Stimulated activated CD4-positive, alpha-beta T cell treated with anti-CD3 and anti-CD28 coated beads, Interleukin-15, amount 100 ng/mL, for 1 hour (primary cell): ENCODE measurements at places on chromosomes 7 and 10.

DNA sequence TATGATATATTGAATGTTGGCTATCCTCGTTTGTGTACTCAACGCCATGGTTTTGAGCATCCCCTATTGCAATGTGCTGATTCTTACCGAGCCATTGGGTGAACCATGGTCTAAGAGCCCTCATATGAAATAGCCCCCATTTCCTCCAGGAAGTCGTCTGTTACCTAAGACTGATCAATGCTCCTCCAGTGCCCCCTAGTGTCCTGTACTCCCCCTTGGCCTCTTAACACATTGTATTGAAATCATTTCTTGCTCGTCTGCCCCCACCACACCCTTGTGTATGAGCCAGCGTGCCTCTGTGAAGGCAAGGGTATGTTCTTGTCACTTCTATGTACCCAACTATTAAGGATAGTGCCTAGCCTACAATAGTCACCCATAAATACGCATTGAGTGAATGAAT is 11.2 kb upstream of the SLC35B4 start:
- DNase-seq = no peak

GRCh38 chr10:118798231-118798662 is 43.5 kb upstream of the CACUL1 start:
- DNase-seq = no peak

GRCh38 chr10:92757711-92758104 is 68.0 kb downstream of the HHEX start:
- no peak for DNase-seq

DNA sequence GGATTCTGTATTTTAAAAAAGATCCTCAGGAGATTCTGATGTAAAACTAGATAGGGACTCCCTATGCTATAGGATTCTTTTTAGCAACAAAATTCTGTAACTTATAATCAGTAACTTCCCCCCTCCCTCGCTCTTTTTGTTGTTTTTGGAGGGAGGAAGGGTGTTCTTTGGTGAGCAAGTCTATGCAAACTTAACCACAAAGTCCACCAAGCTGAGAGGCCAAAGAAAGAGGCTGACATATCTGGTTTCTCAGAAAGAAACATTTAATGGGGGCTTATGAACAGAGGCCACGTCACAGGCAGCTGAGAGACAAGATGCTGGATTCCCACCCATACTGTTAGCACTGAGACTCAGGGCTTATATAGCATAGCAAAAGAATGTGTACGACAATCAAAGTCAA is 14.3 kb upstream of the ABCB5 start:
- DNase-seq = no peak

DNA sequence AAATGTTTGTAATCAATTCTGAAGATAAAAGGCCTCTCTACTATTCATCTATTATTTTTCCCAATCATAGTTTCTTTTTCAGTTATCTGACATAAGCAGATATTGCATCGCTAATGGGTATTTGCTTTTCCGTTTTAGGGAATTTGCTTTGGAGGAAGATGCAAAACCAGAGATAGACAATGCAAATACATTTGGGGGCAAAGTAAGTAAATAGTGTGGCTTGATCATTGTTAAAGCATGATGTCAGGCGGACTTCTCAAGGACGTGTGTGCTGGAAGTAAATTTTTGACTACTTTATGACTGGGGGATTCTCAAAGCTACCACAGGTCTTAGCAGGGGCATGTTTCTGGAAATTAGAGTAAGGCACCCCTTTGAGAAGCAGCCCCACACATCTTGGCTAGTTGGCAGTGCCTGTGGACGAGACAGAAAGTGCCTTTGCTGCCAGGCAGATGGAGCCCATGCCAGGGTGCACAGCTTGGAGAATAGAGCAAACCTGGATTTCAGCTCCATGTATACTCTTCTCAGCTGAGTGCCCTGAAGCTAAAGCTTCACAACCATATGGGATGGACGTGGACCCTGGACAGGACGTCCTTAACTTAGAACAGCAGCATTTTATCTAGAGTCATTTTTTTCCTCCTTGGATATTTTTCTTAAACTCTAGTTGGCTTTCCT is 68.6 kb downstream of the SRI start:
- no peak for DNase-seq

DNA sequence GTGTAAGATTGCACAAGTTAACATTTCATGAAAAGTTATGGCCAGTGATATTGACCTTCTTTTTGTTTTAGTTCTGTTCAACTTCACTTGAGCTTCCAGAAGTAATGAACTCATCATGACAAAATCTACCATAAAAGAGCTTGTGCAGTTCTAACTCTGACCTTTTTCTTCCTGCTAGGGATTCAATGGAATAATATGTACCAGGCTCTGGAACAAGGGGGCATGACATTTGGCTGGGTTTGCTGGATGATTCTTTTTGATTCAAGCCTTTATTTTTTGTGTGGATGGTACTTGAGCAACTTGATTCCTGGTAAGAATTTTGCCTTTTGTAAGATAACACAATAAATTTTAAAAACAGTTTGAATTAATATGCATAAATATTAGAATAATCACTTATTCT is 205.0 kb downstream of the ABCA13 start:
- no peak for DNase-seq

DNA sequence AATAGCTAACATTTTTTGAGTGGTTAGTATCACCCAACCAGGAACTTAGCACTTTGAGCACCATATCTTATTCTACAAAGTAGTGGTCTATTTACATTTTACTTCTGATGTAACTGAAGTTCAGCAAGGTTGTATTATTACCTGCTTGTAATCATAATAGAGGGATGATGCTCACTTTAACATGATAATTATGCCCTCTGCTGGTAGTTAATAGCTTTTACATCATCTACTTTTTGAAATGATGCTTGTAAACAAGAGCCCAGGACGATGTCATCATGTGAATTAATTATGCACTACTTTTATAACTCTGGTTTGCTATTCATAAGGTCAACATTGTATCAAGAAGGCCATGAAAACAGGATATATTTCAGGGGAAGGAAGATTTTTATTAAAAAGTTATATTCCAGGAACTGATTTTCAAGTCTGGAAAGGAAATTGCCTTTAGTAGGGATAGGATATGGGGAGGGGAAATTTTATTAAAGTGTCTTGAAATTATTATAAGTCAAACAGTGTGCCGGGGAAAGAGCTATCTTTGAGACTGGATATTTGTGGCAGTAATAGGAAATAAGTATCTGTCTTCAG is 80.3 kb upstream of the SCIN start:
- DNase-seq = no peak

GRCh38 chr7:158999496-158999895 is 143.1 kb downstream of the DYNC2I1 start:
- no peak for DNase-seq

DNA sequence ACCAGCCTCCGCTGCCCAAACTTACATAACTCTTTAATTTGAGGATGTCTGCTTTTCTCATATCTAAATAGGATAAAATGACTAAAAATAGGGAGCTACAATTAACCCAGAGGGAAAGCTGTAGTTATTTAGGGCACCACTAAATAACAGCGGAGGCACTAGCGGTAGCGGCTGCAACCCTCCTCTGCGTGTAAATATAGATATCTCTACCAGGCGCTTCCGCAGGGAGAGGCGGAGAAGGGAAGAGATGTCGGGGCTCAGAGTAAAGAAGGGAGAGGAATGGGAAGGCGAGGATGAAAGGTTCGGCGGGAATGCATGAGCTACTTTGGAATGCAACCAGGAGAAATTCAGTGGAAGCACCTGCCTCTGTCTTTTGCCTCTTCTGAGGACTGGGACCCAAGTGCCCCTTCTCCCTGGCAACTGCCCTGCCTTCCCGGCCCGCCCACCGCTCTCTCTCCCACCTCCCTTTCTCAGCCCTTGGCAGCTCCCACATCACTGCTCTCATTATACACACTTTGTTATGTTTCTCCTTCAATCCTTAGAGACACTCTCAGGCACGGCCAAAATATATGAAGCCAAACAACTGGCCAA is 698.3 kb downstream of the PARD3 start:
- no peak for DNase-seq

GRCh38 chr7:37449621-37450020 is 957 bp upstream of the ELMO1 start:
- DNase-seq = no peak

GRCh38 chr10:44395902-44396670 is 11.2 kb upstream of the CXCL12 start:
- no peak for DNase-seq

GRCh38 chr10:29647478-29647877 is 12.7 kb upstream of the SVIL start:
- no peak for DNase-seq

- DNase-seq = no peak
Observed at GRCh38 chr7:39269034-39269433, 291.3 kb downstream of the POU6F2 start.

DNA sequence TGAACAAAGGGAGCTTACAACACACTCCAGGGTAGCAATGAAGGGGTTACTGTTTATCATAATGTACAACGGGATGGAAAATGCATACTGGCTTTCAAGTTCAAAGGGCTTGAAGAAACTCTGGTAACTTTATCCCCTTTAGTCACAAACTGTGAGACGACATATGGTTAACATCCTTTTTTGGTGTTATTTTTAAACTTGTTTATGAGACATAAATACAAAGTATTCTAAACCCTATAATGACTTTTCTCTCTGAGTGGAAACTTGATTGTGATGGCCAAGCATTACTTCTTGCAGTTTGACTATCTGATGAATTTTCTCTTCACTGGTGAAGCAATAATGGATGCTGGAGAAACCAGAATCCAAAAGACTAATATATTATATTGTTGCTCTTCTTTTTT is 62.0 kb upstream of the SEMA3A start:
- no peak for DNase-seq

- DNase-seq = no peak
Observed at GRCh38 chr7:124031919-124032318, 948 bp downstream of the TMEM229A start.

DNA sequence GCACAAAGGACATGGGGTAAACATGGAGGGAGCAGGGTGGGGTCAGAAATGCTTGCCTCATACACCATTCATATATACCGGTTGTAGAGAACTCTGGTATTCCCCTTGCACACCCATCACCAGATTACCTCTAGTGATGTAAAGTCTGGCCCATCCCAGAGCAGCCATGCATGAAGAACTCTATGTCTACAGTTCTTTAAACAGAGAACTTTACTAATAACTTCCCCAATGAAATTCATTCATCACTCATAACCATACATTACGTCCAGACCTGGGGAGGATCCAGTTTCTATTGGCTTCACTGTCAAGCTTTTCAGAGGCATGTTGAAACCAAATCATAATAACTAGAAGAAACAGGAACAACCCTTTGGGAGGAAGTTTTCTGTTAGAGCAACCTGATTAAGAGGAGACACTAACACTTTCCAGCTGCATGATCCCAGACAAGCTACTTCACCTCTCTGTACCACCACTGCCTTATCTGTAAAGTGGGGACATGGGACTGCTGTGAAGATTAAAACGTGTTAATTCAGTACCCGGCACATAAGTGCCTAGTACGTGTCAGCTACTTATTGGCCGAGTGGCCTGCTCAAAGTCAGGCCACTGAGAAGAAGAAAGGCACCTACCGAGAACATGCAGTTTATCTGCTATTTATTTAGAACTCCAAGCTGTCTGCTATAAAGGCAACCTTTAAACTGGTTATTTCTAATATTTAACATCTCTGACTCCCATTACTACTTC is 59.7 kb downstream of the IGF2BP3 start:
- no peak for DNase-seq

GRCh38 chr10:98509745-98510144 is 63.0 kb upstream of the HPS1 start:
- no peak for DNase-seq

DNA sequence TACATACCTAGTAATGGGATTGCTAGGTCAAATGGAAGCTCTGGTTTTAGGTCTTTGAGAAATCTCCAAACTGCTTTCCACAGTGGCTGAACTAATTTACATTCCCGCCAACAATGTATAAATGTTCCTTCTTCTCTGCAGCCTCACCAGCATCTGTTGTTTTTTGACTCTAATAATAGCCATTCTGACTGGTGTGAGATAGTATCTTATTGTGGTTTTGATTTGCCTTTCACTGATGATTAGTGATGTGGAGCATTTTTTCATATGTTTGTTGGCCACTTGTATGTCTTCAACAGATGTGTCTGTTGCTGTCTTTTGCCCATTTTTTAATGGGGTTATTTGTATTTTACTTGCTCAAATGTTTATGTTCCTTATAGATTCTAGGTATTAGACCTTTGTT is 675.5 kb downstream of the SUGCT start:
- DNase-seq = no peak

DNA sequence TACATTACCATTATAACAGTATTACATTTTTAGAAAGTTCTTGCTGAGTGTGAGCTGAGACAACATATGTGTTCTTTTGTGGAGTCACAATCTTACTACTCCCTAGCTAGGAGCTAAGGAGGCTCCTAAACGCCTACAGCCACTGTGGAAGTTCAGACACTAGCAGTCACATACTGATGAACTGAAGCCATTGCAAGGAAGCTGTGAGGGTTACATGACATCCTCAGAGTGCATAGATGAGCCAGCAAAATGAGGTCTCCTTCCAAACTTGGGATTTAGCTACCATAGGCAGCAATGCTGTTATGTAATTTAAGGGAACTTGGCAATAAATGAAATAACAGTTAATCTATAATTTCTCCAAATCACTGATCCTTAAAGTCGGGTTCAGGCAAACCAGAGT is 10.8 kb upstream of the ST7 start:
- DNase-seq = no peak

DNA sequence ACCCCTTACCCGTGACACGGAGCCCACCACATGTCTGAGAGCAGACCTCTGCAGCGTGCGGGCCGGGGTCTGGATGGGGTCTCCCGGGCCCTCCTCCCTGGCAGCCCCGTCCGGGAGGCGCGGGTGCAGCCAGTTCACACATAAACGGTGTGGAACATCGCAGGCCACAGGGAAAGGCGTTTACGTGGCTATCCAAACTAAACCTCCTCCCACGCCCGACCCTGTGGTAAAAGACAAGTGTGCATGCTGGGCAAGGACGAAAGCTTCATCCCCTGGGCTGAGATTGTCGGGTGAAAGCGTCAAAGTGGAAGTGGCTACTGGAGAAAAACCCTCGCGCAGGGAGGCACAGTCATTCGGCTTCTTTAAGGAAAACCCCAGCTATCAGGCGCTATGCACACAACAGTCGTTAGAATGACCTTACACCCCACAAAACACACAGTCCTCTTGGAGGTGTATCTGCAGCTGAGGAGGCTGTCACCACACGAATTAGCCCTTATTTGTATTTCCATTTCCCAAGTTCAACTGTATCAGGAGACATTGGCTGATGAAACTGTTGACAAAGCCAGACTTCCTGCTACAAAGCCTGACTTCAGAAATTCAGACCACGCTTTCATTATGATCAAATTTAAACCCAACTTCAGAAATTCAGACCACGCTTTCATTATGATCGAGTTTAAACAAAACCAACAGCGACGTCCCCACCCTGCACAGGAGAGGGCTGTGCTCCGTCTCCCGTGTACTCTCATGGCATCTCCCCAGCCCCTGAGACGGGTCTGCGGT is 15.3 kb downstream of the GPER1 start:
- no peak for DNase-seq
